ENCODE measurements at places on chromosomes 16 and 17.

GRCh38 chr17:62062302-62062701, 2.8 kb downstream of the MED13 start:
- no peak for DNase-seq

- DNase-seq = no peak
Observed at GRCh38 chr17:64336760-64337413, 53.8 kb downstream of the PECAM1 start.

GRCh38 chr16:63695347-63695746, 1426.5 kb downstream of the CDH11 start:
- DNase-seq = no peak

GRCh38 chr16:28082624-28083023, 19.1 kb upstream of the GSG1L start:
- no peak for DNase-seq

- DNase-seq = no peak
Observed at GRCh38 chr16:17433577-17434451, 36.9 kb downstream of the XYLT1 start.

DNA sequence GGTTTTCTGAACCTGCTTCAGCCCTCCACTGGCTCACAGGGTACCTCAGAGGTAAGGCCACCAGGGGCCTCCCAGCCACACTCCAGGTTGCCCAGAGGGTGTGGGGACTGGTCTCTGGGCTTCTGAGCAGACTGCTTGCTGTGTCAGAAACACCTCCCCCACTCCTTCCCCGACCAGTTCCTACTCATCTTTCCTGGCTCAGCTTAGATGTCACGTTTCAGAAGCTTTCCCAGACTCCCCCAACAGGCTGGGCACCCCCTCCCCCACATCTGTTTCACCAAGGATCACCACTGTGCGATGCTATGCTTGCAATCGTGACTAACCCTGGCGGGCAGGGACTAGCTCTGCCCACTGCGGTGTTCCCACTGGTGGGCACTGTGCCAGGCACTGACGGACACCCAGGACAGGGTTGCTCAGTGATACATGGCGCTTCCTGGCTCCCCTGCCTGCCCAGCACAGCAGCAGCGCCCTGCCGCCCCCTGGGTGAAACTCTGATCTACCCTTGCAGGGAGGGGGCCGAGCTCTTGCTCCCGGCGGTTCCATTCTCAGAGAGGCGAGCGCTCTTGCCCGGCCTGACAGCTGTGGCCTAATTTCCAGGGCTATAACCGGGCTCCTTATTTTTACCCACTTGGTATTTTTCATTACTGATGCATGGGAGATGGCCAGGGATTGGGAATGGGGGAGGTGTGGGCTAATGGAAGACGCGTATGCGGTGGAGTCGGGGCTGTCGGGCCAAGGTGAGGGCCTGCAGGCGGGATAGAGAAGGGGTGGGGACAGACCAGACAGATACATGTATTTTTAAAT, 29.4 kb upstream of the MTSS2 start:
- no peak for DNase-seq

DNA sequence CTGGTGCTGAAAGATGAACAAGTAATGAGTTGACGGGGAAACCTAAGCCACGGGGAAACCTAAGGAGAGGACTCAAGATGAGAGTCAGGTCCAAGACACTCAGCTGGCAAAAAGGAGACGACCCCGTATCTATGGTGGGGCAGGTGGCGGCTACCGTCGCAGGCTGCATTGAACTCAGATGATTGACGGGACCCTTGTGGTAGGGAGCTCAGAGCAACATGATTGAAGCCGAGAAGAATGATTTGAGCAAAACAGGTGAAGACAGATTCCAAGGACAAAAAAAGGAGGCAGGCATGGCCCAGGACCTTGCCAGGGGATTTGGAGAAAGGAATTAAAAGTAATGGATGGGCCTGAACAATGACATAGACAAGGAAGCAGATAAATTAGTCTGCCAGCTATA, 7.5 kb upstream of the MYH3 start:
- DNase-seq = no peak

DNA sequence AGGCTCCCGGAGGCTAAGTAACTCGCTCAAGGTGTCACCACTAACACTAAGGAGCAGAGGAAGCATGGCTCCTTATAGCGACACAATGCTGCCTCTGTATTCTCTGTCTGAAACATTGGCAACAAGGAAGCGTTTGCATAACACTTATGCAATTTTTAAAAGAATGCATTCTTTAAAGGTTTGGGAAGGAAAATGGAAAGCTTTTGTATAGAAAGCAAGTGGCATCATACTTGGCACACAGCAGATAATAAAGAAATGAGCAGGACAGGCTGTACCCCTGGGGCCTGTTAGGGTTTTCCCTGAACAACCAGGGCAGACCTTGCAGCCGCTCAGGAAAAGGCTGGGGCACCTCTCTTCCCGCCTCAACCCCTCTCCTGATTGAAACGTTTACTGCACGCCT, 36.9 kb downstream of the PPL start:
- no peak for DNase-seq

- no peak for DNase-seq
Observed at GRCh38 chr17:74539281-74539820, 6.6 kb downstream of the CD300C start.

- no peak for DNase-seq
Observed at GRCh38 chr17:46962374-46962790, 16.7 kb downstream of the RPRML start.

- no peak for DNase-seq
Observed at GRCh38 chr16:67040166-67040565, 11.2 kb downstream of the CBFB start.
